ENCODE measurements at places on chromosomes 2 and 18.

GRCh38 chr18:63979409-63979920 lies 9.6 kb downstream of the SERPINB8 start:
- peak; percentile 48 for DNase-seq

DNA sequence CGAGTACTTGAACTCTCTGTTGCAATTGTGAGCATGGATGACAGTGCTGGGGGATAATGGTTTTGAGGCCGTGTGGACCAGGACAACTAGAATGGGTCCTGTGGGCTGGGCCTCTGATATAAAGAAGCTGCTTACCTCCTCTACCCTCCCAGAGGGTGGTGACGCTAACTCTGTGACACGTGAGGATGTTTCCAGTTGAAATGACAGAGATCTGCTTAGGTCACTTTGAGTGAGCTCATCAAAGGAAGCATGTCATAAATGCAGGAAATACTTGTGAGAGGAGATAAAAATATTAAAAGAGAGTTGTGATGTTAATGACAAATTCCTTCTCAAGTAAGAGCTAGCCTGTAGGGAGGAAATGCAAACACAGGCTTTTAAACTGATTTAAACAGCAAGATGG lies 16.4 kb downstream of the RMC1 start:
- no peak for DNase-seq

DNA sequence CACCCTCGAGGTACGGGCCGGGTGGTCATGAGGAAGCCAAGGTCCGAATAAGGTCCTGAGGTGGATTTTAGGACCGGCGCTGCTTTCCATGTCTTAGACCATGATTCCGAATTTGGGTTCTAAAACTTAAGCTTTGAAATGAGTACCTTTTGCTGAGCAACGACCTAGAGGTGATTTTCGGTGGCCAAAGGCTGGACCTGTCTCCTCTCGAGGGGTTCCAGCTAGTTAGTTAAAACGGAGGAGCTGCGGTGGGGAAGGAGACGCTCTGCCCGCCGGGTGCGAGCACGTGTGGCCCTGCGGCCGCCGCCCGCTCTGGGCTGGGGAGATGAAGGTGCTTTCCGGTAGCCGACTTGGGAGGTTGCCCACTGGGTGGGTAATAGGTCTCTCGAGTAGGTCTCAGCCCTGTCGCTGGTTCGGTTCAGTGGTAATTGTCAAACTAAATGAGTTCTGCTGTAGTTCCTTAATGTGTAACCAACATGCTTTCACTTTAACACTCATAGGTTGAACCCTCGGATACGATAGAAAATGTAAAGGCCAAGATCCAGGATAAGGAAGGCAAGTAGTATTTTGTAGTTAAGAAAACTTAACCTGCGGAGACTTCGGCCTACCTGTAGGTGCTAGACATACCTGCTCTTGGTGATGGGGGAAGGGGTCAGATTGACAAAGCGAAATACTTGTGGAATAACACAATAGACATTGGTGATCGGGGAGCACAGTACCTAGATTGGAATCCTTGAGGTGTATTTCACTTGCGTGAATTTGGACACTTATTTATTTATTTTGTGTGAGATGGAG lies 572 bp downstream of the RPS27A start:
- DNase-seq, result peak; percentile 67

GRCh38 chr2:101560780-101561315 lies 85.9 kb upstream of the RFX8 start:
- DNase-seq, result no peak

GRCh38 chr2:206256706-206257205 lies 17.7 kb upstream of the ZDBF2 start:
- no peak for DNase-seq

Data from activated CD4-positive, alpha-beta T cell treated with anti-CD3 and anti-CD28 coated beads for 36 hours (primary cell).